ENCODE measurements at places on chromosomes 12 and 14. TPM values are rescaled to one million over a fixed set of nuclear protein-coding genes. Genes with fewer than 3 reads are reported as not detected.

Gene KLRC2
- not detected for total RNA-seq

Gene DICER1
- total RNA-seq = 15.9 TPM

Gene OVCH1
- 0.19 TPM for total RNA-seq

Gene CCDC198
- not detected for total RNA-seq

Gene AQP2
- 0.83 TPM for total RNA-seq

DNA sequence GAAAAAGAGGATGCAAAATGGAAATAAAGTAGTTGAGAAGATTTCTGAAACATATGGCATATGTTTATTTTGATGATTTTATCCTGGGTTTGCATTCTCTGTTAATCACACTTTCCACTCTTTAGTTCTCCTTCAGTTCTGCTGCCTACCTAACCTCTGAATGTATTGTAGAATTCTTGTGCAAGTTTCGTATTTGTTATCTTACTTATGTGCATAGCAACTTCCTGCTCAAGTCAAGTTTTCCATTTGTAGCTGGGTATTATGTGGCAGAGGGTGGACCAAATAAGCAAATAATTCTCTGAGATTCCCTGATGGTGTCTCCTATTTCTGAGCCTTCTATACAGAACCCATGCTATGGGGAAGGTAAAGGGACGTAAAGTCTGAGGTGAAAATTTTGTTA is 381.6 kb downstream of the FOXG1 start:
- no peaks in the 10 kb centered on the region for H3K4me1 ChIP-seq
- no peak overlapping the region for H3K27ac ChIP-seq
- H3K27me3 ChIP-seq = no peaks in the 10 kb centered on the region
- no peak overlapping the region for H3K4me3 ChIP-seq
- H3K36me3 ChIP-seq = no peaks in the 10 kb centered on the region

Gene STX2
- total RNA-seq = 24.5 TPM
